Activated CD4-positive, alpha-beta T cell treated with anti-CD3 and anti-CD28 coated beads, Interleukin-2, amount 50 U/mL, for 24 hours (primary cell): ENCODE measurements at places on chromosomes 4 and X.

GRCh38 chr4:78395642-78396041 lies 155.9 kb upstream of the ANXA3 start:
- DNase-seq, result no peak

- DNase-seq, result no peak
These were observed 63.2 kb downstream of the ANAPC10 start for GRCh38 chr4:145034727-145035211.

DNA sequence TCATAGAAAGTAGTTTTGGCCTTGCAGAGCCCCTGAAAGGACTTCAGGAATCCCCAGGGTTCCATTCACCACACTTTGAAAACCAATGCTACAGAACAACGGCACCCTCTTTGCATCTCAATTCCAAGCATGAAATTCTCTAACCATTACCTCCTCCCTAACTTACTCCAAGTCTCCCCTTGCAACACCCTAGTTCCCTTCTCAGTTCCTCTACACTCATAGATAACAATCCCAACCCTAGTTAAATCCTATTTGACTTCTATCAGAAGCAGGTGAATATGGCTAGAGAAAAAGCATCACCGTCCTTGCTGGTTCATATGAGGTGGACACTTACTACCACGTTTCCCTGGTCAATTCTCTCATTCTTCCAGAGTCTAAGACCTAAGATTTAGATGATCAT lies 2.4 kb downstream of the RCHY1 start:
- DNase-seq, result no peak

DNA sequence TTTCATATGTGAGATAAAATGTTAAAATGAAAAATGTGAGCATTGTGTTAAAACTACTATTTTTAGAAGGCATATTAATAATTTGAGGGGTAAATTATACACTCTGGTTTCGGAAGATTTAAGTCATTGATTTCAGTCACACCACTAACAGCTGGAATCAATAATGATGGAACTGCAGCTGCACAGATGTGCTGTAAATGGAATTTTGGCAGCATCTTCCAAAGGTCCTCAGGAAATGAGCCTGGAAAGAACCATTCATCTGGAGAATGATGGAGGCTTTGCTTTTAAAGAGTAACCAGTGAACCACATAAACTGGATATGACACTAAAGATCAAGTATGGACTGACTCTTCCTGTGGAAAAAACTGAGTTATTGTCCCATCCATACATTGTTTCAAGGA lies 759.0 kb upstream of the EPHA5 start:
- DNase-seq, result no peak

- DNase-seq, result no peak
These were observed 255.1 kb downstream of the SPRY1 start for GRCh38 chr4:123651536-123652180.

DNA sequence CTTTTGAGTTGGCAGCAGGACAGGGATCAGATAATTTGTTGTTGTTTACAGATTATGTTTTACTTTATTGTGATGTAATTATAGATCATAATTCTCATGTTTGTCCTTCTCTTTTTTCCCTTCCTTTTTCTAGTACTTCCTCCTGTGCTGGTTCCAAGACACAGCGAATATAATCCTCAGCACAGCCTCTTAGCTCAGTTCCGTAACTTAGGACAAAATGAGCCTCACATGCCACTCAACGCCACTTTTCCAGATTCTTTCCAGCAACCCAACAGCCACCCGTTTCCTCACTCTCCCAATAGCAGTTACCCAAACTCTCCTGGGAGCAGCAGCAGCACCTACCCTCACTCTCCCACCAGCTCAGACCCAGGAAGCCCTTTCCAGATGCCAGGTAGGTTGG lies 58.0 kb downstream of the SMAD1 start:
- DNase-seq, result no peak

DNA sequence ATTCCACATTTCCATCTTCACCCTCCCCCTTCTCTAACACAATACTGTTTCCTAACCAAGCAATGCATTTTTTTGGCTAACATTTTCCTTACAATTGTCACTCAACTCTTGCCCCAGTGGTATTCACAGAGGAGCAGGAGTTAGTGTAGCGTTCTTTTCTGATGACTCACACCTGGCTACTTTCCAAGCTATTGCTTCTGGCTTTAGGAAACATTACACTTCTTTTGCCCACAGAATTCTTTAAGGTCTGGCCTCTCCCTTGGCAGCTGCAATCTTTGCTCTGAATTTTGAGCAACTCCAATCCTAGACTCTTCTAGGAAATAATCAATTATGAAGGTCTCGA lies 27.5 kb upstream of the PDGFC start:
- no peak for DNase-seq

DNA sequence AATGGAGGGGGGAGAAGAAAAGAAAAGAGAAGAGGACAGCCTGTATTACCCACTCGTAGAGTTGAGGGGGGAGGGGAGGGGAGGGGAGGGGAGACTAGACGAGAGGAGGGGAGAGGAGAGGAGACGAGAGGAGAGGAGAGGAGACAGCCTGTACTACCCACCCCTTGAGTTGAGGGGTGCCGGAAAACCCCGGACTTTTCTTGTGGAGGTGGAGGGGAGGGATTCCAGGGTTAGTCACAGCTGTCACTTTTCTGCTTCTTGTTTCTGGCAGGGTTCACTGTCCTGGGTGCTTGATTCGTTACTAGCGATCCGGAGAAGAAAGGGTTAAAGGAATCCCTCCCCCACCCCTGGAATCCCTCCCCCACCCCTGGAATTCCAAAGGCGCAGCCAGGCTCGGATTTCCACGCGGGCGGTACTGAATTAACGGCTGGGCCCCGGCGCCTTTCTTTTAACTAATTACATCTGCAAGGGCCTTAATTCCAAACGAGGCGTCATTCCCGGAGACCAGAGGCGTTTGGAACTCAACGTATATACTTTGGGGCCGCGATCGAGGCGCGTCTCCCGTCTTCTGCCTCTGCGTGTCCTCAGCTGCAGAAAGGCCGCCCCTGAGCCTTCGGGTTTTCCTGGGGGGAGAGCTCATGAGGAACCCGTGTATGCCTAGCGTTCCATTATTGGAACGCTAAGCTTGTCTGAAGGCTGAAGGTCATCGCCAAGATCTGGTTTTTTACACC lies 20.1 kb upstream of the CSF2RA start:
- no peak for DNase-seq

DNA sequence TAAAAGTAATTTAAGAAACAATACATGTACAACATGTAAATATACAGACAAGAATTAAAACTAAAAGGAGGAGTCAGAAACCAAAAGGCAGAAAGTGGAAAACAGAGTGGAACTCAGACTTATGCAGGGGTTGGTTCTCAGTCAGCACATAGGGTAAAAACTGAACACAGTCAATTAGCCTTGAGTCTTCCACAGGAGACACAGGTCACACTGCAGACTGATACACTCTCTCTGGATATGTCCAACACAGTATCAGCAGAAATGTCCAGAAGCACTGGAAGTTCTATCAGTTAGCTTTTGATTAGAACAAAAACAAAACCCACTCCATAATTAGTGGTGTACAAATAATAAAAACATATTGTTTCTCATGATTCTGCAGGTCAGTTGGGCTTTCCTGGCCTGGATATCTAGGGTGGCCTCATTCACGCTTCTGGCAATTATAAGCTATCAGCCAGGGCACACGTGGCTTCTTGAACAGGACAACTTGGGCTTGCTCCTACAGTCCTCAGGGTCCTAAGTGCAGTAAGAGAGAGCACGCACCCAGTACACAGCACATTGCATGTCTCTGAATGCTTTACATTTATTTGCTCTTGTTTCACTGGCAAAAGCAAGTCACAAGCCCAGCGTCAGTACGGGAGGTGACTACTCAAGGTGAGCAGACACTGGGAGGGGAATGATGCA lies 21.6 kb downstream of the TEC start:
- no peak for DNase-seq

- DNase-seq, result no peak
These were observed at the start of gene SRPX2 for GRCh38 chrX:100643956-100644860. SRPX2 (plus strand) TSS chrX:100644199; CDS start chrX:100646323, 2,124 bp downstream.

DNA sequence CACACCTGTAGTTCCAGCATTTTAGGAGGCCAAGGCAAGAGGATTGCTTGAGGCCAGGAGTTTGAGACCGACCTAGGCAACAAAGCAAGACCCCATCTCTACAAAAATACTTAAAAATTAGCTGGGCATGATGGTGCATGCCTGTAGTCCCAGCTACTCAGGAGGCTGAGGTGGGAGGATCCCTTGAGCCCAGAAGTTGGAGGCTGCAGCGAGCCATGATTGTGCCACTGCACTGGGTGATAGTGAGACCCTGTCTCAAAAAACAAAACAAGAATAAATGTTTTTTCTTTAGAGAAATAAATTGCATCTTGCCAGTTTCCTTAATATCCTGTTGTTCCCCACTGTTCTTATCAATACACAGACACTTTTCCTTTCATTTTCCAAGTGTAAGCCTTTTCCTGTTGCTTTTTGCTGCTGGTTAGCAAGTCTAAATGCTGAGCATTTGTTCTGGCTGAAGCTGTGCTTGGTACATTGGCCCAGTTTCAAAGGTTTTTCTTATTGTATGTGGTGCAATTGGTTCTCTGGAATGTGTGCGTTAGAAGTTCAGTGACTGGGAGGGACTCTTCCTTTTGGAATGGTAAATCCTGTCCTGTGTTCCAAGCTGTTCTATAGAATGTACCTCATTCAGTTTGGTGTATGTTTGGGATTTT lies 98.2 kb downstream of the AFF1 start:
- no peak for DNase-seq

- no peak for DNase-seq
These were observed 21.0 kb downstream of the MSX1 start for GRCh38 chr4:4880492-4880891.

GRCh38 chr4:120874792-120875774 lies 47.4 kb downstream of the PRDM5 start:
- no peak for DNase-seq

- DNase-seq, result no peak
These were observed 256.5 kb downstream of the CAMK2D start for GRCh38 chr4:113505044-113505443.

GRCh38 chr4:107348188-107349050 lies 312.3 kb upstream of the DKK2 start:
- DNase-seq, result no peak

DNA sequence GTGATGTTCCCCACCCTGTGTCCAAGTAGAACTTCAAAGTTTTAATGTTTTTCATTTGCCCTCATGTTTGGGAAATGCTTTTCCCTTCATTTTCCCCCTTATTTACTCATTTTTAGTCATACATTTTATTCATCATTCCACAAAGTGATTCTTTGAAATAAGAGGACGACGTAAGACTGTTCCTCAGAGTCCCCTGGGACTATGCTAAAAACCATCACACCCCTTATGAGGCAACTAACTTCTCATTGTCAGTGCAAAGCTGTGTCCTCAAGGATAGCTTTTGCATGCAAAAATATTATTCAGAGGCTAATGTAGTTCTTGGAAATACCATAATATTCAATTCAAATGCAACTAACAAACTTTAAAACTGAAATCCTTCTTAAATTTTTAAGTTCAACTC lies 14.8 kb upstream of the ADGRG2 start:
- DNase-seq, result no peak

DNA sequence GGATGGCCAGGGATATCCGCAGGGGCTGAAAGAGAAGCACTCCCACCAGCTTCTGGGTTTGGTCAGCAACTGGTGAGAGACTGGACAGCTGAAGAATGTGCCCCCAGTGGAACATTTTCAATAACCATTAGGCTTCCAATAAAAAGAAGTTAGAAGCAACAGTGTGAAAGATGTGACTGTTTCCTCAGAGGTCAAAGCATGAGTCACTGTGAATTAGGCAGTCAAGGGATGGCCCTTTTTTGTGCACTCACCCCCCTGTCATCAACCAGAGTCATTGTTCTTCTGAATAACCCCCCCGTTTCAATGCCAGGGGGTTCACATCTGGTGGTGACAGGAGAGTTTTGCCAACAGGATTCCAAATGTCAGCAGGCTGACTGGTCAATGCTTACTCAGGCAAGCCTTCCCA lies 74.6 kb upstream of the SH3RF1 start:
- no peak for DNase-seq

GRCh38 chr4:159158985-159159384 lies 56.1 kb downstream of the RAPGEF2 start:
- DNase-seq, result no peak

- no peak for DNase-seq
These were observed 123.9 kb downstream of the KDR start for GRCh38 chr4:55001538-55001937.

DNA sequence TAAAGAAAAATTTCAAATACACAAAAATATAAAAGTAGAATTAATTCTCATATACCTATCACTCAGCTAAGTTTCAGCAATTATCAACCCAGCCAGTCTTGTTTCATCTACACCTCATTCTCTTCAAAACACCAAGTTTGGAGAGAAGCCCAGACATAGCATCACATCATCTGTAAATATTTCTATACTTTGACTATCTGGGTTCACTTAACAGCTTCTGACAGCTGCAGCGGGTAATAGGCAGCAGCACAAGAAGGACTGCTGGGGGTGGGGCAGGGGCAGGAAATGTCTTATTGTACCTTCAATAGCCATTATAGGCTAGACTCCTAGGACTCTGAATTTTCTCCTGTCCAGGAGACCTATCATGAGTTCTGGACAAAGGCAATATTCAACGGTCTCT lies 54.1 kb downstream of the PHF8 start:
- DNase-seq, result no peak

GRCh38 chr4:128162434-128162833 lies 101.3 kb downstream of the LARP1B start:
- no peak for DNase-seq

- no peak for DNase-seq
These were observed 167.5 kb downstream of the CDS1 start for GRCh38 chr4:84750260-84750959.

- no peak for DNase-seq
These were observed 234.7 kb downstream of the LDB2 start for GRCh38 chr4:16663732-16664131.

DNA sequence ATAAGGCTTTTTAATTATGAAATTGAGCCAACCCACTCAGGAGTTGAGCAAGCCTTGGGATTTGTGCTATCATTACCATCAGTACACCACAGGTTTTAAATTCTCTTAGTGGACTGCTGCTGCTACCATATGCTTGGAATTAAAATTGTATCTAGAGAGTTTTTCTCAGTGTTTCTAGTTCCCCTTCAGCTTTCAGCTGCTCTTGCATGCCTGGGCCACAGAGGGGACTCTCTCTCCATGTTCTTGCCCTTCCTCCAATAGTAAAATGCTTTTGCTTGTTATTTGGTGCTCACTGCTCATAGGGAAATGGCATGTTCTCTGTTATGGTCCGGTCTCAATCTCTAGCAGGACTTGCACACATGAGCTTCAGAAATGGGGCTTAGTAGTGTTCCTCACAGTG lies 101.9 kb downstream of the IGSF1 start:
- DNase-seq, result no peak

DNA sequence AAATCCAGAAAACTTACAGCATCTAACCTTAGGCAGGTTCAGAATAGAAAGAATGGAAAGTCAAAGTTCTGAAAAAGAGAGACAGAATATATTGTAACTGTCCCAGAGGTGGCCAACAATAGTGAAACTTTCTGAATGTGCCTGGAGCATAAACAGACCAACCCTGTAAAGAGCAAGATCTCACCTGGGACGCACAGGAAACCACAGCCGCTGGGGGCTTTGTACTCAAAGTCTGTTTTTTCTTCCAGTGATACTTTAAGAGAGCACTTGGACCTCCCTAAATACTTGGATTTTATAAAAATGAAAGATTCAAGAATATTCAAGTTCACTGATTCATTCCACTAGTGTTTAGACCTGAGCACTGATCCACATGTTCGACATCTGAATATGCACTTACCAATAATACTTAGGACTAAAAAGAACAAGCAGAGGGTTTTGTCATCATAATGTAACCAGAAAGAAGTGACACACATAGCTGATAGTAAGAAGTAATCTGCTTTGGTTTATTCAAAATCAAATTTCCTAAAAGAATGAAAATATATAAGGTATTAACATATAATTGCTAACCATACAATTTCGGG lies 35.3 kb downstream of the ARAP2 start:
- DNase-seq, result no peak

GRCh38 chrX:129522184-129523078 lies 859 bp downstream of the SMARCA1 start:
- no peak for DNase-seq
